Endothelial cell (in vitro differentiated cells): ENCODE measurements at places on chromosomes 13 and 19. TPM values are rescaled to one million over a fixed set of nuclear protein-coding genes. Genes with fewer than 3 reads are reported as not detected.

SOX1 gene
- 1.7 TPM for total RNA-seq

DNA sequence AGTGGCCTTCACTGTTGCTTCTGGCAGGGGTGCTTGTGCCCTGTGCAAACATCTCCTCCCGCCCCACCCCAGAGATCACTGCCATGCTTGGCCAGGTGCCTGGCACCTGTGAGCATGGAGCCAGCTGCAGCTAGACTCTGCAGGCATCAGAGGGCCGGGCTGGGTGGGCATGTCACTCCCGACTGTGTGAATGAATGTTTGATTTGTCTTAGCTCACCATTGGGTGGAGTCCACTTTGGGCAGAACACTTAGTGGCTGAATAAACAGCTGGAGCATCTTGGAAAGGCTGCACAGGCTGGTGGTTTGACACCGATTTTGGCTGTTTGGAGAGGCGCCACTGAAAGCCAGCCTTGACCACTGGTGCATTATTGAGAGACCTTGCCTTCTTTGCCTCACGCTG is 267.3 kb downstream of the DLEU7 start:
- DNase-seq, result no peak

- DNase-seq, result no peak
Measured at GRCh38 chr19:33448159-33448516, 73.5 kb downstream of the PEPD start.

DNA sequence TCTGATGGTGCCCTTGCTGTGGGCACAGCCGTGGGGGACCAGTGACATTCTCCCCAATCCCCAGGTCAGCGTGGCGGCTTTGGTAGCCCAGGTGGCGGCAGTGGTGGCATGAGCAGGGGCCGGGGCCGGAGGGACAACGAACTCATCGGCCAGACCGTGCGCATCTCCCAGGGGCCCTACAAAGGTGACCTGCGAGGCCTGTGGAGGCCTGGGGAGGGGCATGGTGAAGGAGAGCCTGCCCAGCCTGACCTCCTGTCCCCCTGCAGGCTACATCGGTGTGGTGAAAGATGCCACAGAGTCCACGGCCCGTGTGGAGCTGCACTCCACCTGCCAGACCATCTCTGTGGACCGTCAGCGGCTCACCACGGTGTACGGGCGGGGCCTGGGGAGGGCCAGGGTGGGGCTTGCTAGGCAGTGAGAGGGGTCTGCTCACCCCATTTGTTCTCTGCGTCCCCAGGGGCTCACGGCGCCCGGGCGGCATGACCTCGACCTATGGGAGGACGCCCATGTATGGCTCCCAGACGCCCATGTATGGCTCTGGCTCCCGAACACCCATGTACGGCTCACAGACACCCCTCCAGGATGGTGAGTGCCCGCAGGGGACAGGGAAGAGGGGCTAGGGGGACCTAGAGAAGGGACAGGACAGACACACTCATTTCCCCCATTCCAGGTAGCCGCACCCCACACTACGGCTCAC is 7.7 kb upstream of the TIMM50 start:
- no peak for DNase-seq

- no peak for DNase-seq
Measured at GRCh38 chr13:114200399-114200911, 21.4 kb downstream of the CFAP97D2 start.

DNA sequence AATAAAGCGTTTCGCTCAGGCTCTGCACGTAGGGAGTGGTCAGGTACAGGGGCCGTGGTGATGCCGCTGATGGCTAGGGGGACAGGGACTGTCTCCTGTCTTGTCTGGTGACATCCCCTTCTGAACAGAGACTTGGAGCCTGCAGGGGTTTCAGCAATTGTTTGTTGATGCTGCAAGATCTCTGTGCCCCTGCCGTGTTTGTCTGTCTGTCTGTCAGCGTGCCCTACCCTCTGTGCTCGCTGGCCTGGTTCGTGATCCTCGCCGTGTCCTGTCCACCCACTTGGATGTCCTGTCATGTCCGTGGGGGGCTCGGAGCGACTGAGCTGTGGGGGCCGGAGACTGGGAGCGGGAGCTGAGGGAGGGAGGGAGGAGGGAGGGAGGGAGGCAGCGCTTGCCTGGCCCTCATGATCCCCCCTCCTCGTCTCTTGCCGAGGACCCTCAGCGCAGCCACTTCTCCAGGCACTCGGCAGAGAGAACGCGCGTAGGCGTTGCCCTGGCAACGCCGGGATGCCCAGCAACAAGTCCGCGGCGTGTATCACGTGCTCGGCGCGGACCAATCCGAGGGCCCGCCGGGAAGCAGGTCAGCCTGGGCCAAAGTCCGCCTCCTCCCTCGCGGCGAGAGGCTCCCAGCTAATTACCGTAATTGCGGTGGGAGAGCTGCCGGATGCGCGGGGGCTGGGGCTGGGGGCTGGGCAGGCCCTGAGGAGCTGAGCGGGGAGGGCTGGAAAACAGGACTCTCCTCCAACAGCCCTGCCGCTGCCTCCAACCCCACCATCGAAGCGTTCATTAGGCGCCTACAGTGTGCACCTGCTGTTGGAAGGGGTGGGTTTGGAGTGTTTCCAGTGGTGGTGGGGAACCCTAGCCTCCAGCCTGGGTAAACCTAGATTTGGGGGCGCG is 31.9 kb upstream of the FEM1A start:
- DNase-seq, result peak; percentile 90

IGFL2 gene
- not detected for total RNA-seq
